Activated CD4-positive, alpha-beta T cell treated with anti-CD3 and anti-CD28 coated beads for 48 hours (primary cell): ENCODE measurements at places on chromosomes 5 and 9.

DNA sequence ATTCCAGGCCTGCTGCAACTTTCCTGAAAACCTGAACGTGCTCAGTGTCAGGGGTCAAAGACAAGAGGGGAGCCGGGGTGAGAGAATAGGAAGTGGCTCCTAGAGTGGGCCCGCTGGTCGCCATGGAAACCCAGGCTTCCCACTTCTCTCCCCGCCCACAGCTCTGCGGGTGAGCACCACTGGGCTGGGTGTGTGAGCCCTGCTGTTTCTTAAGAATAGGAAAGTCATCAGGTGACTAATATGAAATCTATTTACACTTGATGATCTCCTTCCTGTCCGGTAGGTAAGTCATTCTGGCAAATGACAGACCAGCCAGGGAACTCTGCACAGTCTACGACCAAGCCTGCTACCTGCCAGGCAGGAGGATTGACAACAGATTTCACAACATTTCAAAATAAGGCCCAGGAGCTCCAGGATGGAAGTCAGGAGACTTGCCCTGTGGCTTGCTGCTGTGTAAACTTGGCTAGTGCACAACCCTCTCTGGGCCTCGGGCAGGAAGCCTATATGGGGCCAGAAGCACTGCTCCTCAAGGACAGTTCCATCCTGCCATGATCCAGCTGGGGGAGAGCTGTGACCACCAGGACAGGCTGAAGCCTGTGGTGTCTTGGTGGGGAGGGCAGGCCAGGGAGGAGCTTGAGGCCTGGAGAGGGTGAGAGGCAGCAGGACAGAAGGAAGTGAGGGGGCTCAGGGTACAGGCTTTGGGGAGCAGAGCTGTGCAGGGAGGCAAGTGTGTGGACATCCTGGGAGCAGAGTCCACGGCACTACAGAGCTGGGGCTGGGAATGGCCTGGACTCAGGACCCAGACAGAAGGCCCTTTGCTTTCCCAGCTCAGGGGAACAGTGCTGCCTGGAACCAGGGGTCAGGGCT is 60.6 kb downstream of the SHB start:
- DNase-seq: peak; percentile 84

DNA sequence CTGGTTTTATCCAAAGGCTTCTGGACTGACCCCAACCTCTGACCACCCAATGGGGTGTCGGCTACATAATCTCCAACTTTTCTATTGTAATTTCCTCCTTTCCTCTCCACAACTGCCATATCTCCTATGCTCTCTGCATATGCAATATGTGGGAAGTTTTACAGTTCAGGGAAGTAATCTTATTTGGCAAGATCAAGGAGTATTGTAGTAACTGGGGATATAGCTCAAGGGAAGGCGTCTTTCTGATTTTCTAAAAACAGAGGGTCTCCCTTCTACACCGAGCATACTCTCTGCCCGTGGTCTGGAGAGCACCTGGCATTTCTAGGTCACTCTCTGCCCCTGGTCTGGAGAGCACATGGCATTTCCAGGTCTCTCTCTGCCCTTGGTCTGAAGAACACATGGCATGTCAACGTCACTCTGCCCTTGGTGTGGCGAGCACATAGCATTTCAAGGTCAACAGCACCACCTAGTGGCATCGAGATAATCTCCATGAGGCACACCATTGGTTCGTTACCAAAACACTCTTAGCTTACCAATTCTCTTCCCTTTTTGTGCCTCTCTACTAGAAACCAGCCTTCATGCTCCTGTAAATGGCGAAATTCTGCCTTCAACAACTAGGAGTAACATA is 616.4 kb upstream of the NUDT12 start:
- DNase-seq: peak; percentile 36

DNA sequence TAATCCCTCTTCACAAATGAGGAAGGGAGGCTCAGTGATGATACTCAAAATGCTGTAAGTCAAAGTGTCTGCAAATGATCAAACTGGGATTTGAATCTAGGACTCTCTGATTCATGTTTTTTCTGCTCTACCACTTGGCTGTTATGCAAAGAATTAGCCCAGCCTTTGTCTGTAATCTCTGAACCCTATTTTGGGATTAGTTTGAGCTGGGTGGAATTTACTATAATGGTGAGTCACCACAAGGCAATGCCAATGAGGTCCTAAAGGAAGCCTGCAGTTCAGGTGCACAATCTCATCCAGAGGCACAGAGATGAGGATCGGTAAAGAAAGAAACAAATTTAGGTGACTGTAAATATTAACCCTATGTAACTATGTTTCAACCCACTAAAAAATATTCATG is 29.2 kb downstream of the RFK start:
- no peak for DNase-seq

DNA sequence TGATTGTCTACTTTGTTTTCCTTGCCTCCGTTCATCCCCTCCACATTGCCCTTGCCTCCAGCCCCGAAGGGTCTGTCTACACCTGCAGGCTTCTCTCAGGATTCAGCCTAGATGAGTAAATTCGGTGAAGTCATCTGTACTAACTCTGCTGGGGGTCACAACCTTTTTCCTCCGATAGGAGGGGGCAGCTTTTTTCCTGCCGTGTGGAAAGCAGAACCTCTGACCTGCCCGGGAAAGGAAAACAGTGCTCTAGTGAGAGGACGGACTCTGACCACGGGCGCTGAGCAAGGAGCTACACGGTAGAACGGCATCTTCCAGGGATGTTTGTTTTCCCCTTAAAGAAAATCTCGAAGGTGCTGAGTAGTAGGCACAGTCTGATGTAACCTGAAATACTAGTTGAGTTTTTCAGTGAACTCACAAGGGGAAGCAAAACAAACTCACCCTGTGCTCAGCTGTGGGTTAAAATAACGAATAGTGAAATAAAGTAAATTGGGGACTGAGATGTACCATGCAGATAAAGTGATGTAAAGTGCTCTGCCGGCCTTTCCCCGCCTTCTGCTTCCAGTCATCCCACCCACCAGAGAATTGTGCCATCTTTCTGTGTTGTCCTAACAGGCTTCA is 281.8 kb downstream of the AOPEP start:
- DNase-seq: no peak

DNA sequence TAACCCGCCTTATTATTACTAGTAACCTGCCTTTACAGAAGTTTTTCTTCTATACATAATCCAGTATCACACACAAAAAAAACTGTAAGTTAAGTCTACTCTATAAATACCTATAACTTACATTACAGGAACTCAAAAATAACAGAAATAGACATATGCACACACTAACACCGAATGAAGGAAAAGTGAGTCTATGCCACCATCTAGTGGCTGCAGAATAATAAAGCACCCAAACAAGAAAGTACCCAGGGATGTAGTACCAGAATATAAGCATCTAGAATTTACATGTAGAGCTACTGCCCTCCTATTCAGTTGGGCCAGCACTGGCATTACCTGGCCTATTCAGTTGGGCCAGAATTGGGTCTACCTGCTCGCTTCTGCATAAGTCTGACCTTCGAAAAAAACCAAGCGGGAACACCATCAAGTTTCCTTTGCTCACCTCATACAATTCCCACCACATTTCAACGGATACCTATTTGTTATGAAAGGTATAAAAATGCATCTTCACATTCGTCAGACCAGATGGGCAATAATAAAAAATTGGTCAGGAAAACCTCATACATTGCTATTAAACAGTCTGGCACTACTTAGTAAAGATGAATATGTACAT is 4.0 kb upstream of the NIPSNAP3A start:
- peak; percentile 8 for DNase-seq

DNA sequence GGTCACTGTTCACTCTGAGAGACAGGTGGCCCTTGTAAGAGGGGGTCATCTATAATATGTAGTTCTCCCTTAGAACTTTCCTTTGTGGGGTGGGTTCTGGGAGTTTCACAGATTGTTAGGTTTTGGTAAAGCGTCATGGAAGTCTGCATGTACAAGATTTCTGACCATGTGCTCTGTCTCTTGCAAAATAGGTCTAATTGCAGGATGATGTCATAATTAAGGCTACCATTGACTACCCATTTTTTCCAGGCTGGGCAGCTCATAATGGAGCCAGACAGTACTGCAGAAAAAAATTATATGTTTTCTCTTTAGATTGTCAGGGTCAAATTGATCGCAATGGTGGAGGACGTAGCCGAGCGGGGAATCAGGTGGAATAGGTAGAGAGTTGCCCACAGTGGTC is 3.7 kb upstream of the GM2A start:
- DNase-seq: no peak

GRCh38 chr9:134937566-134938345 is 20.0 kb upstream of the FCN1 start:
- DNase-seq: no peak

- DNase-seq: no peak
Measured at GRCh38 chr5:69010476-69010875, 83.3 kb upstream of the SLC30A5 start.

GRCh38 chr5:3593771-3594509 is 1.7 kb upstream of the IRX1 start:
- DNase-seq: no peak

GRCh38 chr5:67648201-67648671 is 451.6 kb upstream of the CD180 start:
- DNase-seq: no peak
